ENCODE measurements at places on chromosomes 6 and 20. TPM values are rescaled to one million over a fixed set of nuclear protein-coding genes. Genes with fewer than 3 reads are reported as not detected.

The SMPDL3A gene
- 3.7 TPM for total RNA-seq

The ELOVL4 gene
- total RNA-seq: 0.13 TPM

The RCAN2 gene
- total RNA-seq: 258 TPM

The TAAR8 gene
- total RNA-seq: not detected

DNA sequence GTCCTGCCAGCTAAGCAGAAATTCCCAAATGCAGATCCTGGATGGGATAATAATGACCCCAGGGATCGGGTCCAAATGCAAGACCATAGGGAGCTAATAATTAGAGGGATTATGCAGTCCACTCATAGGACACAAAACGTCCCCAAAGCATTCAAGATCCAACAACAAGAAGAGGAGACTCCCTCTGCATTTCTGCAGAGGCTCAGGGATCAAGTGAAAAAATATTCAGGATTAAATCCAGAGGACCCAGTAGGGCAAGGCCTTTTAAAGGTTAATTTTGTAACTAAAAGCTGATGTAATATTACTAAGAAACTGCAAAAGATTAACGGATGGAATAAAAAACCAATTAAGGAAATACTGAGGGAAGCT is 22.2 kb downstream of the HLA-A start:
- DNase-seq: no peak

GRCh38 chr6:129893640-129894039 is 32.5 kb upstream of the TMEM244 start:
- DNase-seq: no peak

DNA sequence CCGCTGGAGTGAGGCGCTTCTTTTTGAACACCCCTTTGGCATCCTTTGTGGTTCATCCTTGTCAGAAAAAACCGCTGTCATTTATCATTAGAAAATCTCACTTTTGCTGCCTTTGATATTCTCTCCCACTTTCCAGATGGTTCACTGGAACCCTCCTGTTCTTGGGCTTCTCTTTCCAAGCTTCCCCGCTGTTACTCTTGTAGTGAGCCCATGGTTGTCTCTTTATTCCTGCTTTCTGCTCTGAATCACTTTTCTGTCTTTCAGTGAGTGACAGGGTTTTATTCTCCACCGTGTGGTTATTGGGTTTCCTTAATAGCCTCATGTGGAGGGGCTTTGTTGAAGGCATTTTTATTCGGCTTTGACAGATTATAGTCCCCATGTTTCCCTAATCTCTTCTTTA is 117.0 kb downstream of the FARS2 start:
- DNase-seq: no peak

DNA sequence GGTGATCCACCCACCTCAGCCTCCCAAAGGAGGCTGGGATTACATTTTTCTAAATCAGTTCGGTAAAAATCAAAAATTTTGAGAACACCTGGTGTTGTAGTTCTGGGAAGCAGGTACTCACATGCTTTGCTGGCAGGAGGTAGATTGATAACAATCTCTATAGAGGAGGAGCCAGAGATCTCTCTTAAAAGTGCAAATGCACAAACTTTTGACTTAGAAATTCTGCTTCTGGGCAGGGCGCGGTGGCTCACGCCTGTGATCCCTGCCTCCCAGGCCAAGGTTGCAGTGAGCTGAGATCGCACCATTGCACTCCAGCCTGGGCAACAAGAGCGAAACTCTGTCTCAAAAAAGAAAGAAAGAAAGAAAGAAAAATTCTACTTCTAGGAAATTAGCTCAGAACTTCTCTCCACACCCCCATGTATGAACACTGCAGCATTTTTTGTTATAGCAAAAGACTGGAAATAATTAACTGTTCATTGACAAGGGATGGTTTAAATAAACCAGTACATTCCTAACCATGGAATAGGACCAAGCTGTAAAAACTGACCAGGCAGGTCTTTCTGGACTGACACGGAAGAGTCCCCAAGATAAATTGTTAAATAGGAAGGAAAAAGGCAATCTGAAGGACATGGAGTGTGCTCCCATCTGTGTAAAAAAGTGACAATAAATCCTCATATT is 14.4 kb upstream of the TRIB3 start:
- DNase-seq: no peak

DNA sequence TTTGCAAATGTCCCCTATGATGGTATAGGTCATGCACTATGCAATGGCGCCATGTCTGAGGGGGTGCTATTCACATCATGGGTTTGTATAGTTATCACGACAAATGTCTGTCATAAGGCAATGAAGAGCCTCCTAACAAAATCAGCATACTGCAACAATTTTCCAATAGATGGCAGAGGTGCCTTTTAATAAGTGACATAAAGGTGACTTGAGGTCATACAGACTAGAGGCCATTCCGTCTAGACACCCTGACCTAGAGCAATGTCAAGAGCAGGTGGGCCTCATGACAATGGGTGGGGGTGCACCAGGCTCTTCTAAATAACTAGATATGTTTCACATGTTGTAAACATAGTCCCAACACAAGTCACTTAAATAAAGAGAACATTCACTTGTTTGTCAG is 107.7 kb downstream of the KIF6 start:
- no peak for DNase-seq

DNA sequence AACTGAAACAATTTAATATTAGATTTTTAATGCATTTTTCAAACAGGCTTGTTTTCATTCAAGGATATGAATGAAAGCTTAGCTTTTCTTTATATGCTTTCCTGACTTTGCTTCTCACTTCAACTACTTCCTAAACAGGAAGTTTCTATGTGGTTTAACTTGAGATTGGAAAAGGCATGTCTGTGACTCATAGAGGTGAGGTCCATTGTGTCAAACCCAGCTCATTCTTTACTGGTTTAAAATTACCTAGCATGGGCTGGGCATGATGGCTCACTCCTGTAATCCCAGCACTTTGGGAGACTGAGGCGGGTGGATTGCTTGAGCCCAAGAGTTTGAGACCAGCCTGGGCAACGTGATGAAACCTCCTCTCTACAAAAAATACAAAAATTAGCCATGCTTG is 34.4 kb downstream of the EFHC1 start:
- DNase-seq: no peak

DNA sequence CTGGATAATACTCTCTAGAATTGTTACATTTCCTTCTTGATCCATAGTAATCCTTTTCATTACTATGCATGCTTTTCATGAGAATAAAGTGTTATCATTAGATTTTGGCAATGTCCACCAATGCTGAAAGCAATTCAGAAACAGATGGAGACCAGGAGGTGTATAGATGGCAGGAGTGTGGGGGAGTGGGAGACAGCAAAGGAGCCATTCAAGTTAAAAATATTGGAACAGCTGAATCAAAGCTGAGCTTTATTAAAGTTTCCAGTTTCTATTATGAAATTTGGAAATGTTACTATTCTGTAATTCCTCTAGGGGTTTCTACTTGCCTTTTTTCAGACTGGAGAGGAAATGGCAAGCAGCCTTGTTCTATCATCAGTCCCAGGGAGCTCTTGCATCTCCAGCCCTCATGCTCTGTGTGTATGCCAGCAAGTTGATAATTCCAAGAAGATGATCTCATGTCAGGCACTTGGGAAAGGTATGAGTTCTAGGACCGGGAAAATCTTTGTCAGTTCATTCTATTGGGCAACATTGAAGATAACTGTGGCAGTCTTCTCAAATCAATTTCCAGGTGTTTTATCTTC is 228.0 kb downstream of the CD109 start:
- DNase-seq: no peak

DNA sequence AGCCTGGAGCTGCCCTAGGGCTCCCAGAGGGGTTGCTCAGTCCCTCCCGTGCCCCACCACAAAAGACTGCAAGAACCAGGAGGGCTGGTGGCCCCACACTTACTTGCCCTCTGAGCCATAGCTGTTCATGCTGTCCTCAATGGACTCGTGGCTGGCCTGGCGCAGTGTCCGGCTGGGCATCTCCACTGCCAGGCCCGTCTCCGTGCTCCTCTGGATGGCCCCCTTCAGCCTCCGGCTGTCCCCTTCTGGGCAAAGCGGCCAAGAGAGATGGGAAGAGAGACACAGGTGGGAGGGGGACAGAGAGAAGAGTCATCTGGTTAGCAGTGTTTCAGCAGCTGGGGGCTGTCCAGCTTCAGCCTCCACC is 25.5 kb downstream of the KCNK15 start:
- DNase-seq: no peak

GRCh38 chr20:61447952-61448351 is 195.9 kb downstream of the CDH4 start:
- DNase-seq: no peak
